ENCODE measurements at places on chromosomes 1 and 21. TPM values are rescaled to one million over a fixed set of nuclear protein-coding genes. Genes with fewer than 3 reads are reported as not detected.

DNA sequence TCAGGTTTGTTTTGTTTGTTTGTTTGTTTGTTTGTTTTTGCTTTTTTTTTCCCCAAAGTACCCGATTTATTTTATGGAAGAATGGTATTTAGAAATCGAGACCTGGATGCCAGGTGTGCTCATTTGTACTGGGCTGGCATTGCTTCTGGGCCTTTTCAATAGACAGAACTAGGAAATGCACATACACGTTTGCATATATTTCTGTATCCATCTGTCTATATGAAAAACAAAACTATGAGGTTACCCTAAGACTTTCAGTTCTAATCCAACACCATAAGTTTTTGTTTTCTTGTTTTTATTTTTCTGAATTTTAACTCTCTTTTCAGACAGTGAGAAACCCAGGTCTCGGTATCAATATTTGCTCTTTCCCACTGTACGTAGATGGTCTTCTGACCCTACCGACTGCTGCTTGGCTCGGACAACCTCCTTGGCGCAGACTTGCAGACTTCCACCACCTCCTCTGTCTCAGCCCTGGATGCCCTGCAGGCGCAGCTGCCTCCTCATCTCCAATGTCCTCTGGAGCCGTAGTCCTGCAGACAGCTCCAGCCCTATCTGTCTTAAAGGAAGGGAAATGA lies 171.7 kb downstream of the NEK7 start:
- no peak for DNase-seq

DNA sequence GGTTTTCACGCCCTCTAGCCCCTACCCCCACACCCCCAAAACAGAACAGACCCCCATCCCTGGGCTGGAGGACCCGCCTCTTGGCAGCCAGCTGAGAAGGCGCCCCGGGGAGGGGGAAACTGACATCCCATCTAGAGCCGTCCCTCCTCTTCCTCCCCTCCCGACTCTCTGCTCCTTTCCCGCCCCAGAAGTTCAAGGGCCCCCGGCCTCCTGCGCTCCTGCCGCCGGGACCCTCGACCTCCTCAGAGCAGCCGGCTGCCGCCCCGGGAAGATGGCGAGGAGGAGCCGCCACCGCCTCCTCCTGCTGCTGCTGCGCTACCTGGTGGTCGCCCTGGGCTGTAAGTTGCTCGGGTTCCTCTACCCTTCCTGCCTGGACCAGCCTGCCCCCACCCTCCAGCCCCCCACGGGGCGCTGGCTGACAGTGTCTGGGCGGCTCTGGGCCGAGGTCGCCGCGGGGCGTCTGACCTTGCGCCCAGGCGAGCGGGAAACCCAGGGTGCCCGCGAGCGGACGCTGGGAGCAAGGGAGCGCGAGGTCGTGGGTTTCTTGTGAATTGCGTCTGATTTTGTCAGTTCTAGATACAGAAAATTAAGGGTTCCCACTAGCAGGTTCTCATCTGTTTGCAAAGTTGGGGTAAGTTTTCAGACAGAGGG lies 618 bp downstream of the JAM2 start:
- peak; percentile 9 for DNase-seq

DNA sequence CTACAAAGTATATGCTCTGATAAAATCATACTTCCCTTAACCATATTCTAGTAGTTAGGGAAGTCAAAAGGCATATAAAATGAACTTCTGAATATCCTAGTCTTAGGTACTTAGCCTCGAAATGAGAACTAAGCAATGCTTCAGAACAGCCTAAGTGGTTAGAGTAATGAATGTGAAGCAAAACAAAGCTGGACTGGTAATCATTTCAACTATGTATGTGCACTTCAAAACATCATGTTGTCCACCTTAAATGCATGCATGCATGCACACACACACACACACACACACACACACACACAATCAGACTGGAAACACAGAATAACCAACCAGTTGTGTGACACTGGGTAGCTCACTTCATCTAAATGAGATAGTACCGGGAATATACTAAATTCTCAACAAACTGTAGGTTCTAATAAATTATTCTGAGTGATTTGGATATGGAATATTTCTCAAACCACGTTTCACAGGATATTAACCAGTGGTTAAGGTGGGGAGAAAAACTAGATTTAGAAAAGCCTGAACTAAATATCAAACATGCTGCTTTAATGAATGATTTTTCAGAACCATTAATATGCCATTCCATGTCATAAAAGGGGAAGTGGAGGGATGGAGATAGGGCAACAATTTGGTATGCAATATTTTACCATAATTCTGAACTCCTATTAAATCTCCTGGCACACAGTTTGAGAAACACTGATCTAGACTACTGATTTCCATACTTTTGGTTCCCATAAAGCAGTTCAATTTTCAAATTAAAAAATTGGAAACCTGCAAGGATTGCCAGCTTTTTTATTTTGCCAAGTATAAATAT lies 19.5 kb downstream of the RNF115 start:
- no peak for DNase-seq

GRCh38 chr21:29233611-29234540 lies 64.8 kb upstream of the BACH1 start:
- DNase-seq, result no peak

- peak; percentile 78 for DNase-seq
These were observed at the start of gene ANKRD35 for GRCh38 chr1:145885738-145886287. TSS of gene ANKRD35 (minus strand) at chr1:145885866. CDS start at chr1:145885758, 108 bp downstream.

- peak; percentile 37 for DNase-seq
These were observed 146.0 kb downstream of the RERE start for GRCh38 chr1:8671306-8671917.

GRCh38 chr1:209652121-209652735 lies at the start of gene LAMB3:
TSS of gene LAMB3 (minus strand) at chr1:209652425. CDS start at chr1:209650944, 1,481 bp downstream.
- peak; percentile 79 for DNase-seq

LAMC1 gene
- total RNA-seq, result 39.3 TPM

ERICH3 gene
- 3.3 TPM for total RNA-seq

Measured in prostate gland (tissue), 2 donors.